ENCODE measurements at places on chromosomes 5 and 9. TPM values are rescaled to one million over a fixed set of nuclear protein-coding genes. Genes with fewer than 3 reads are reported as not detected.

DNA sequence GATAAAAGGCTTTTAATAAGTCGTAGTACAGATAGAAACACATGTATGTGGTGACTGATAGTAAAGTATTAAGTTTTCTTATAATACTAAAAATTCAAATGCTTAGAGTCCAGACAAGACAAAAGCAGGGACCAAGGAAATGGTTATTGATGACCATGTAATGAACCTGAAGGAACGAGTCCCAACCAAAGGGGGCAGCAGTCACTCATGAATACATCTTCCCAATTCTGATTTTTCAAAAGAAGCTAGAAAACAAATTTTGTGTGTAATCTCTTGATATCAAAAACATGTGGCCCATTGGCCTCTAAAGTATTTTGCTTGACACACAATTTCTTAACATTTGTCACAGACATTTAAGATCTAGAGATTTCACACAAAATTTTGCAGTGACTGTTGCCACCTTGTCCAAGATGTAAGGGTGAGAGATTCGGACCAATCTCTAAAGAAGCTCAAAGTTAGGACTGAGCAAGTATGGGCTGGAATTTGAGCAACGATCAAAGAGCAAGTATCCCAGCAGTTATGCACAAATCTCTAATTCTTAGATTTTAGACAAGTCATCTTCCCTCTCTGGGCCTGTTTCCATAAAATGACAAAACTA, 66.8 kb downstream of the ARL15 start:
- DNase-seq: peak; percentile 49

GRCh38 chr5:149912226-149912871, 32.2 kb downstream of the PDE6A start:
- no peak for DNase-seq

- no peak for DNase-seq
Observed at GRCh38 chr9:116873937-116874914, 187.1 kb downstream of the TRIM32 start.

DNA sequence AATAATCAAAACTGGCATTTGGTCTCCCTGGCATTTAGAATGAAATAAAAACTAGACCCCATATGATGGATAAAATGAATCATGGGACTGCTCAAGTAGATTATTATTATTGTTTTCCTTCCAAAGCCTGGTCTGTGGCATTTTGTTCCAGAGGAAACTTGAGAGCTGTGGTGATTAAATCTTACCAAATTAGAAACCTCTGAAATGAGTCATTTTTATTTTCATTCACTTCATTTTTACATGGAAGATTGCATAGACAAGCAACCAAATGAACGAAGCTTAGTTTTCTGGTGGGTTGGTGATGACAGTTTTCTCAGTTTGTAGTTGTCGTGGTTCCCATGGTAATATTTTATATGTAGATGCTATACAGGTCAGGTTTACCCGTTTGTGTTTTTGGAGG, 23.4 kb downstream of the PAM start:
- DNase-seq: no peak

- DNase-seq: no peak
Observed at GRCh38 chr5:150352244-150353031, 5.1 kb upstream of the TCOF1 start.

Gene CAMK2A
- 1.1 TPM for total RNA-seq

Gene RNF180
- total RNA-seq: 9.1 TPM
